ENCODE measurements at places on chromosomes 4 and X.

DNA sequence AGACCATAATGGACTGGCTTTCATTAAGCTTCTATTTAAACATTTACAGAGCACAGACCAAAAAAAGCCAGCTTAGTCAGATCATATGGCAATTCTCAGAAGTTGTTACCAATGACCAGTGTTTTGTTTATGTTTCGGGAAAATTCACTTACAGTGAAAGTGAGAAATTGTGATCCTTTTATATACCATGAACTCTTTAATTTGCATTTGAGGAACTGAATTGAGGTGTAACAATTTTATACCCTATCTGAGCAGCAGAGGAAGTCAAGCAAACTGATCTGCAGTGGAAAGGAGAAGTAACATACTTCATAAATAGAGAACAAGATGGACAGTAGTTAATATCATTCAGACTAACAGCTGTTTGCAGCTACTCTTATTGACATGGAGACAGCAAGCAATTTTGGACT, 97.1 kb downstream of the TMA16 start:
- DNase-seq, result no peak

DNA sequence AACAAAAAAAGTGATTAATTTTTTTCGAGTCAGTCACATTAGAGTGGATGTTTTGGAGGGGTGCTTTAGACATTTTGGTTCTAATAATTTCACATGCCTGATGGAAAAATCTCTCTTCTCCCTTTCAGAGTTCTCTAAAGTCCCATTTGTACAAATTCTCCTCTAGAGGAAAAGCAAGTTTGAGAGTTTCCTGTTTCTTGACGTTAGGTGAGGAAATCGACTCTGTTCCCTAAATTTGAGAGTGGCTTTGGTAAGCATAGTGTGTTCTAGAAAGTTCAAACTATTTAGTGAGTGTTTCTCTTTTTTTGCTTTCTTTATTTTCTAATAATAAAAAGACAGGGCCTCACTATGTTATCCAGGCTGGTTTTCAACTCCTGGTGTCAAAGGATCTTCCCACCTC, 1.6 kb upstream of the ATP6AP2 start:
- DNase-seq, result no peak

DNA sequence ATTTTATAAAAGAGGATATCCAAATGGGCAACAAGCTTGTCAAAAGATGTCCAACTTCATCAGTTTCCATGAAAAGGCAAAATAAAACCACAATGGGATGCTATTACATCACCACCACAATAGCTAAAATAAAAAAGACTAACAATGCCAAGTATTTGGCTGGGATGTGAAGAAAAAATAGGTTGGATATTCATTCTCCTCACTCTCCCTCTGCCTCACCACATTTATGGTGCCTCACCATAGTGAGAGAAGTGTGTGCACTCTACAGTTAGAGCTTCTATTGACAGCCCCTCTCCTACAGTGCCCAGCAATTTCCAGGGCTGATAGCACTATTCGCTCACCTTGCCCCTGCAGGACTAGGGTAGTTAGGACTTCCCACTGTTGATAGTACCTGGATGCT, 25.5 kb downstream of the VEGFC start:
- no peak for DNase-seq

- DNase-seq, result no peak
These were observed 74.9 kb downstream of the NSG1 start for GRCh38 chr4:4461850-4462249.

GRCh38 chrX:80423000-80423399, 2.8 kb downstream of the TENT5D start:
- DNase-seq, result no peak

DNA sequence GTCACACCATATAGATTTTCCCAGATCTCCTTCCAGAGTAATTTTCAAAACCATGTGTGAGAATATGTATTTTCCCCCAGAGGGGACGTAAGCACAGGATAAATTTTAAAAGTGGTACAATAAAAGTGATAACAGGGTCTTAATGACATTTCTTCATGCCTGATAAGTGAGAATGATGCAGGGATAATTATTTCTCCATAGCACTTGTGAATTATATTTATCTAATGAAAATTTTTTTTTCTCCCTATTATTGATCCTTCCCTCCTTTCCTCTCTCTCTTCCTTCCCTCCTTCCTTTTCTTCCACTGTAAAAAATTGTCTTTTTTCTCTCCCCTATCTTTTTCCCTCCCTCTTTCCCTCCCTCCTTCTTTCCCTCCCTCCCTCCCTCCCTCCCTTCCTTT, 17.0 kb upstream of the TRPC3 start:
- DNase-seq, result no peak

DNA sequence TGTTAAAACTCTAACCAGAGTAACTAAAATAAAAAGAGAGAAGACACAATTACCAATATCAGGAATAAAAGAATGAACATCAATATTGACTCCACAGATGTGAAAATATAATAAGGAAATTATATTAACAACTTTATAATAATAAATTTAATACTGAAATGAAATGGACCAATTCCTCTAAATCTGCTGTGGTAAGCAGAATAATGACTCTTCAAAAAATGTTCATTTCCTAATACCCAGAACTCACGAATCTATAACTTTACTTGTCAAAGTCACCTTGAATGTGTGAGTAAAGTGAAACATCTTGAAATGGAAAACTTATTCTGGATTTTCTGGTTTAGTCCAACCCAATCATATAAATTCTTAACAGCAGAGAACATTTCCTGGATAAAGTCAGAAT, 1391.1 kb downstream of the FAM133A start:
- no peak for DNase-seq

DNA sequence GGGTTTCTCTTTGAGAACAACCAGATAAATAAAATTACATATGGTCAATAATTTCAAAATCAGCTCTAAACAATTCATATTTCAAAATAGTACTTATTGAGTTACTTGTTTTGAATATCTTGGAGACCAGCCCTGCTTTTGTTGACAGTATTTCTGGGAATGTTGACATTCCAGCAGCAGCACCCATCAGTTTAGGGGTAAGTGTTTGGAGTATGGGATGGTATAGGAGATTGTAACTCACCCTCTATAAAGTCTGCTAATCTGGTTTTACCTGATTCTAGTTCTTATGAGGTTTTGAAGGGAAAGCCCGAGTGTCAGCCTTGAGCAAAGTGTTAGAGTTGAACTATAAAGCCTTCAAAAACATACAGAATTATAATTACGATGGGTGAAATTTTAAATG, 139.2 kb upstream of the ANKRD50 start:
- DNase-seq, result no peak

DNA sequence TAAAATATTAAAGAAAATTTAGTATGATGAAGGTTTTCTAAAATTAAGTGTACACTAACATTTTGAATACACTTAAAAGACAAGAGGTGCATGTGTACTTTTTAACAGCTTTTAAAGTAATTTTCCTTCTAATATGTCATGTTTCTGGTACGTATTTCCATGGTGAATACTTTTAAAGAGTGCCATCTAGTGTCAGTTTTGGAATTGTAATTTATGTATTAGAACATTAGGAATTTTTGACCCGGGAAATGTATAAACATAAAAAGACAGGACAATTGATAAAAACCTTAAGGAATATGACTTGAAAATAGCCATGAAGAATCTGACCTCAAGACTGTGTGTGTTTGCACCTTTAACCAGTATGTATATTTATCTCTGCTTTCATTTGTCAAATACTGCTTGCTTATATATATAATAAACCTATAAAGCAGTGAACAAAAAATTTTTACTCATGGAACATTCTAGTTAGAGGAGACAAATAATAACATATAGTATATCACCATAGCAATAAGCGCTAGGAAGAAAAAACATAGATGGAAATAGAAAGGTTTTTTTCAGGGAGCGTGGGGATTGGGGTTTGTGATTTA, 7.2 kb downstream of the GSTCD start:
- DNase-seq, result no peak

DNA sequence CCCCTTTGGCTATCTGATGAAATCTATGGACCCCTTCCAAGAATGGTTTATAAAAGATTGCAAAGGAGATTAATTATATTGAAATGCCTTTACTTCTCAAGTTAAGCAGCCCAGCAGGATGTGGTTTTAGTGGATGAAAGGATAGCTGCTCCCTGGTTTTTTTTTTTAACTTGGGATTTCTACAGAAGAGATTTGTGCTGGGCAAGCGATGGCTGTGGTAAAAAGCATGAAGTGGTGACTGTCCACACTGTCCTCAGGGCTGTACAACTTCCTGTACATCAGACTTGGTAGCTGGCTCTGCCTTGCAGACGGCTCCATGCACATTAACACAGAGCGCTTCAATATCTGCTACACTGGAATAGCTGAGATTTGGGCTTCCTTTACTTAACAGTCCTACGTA, 321.7 kb downstream of the DHX15 start:
- DNase-seq, result no peak

DNA sequence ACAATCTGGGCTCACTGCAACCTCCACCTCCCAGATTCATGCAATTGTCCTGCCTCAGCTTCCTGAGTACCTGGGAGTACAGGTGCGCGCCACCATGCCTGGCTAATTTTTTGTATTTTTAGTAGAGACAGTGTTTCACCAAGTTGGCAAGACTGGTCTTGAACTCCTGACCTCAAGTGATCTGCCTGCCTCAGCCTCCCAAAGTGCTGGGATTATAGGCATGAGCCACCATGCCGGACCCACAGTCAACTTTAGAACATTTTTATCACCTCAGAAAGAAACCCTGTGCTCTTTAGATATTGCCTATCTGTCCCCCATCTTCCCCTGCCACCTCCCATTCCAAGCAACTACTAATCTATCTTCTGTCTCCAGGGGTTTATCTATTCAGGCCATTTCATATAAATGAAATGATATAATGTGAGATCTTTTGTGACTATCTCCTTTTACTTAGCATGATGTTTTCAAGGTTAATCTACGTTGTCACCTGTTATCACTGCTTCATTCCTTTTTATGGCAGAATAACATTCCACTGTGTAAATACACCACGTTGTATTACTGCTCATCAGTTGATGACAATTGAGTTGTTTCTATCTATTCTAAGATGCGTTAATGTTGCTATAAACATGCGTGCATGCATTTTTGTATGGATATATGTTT, 44.3 kb upstream of the GALNT7 start:
- DNase-seq, result no peak

GRCh38 chrX:119677654-119677981, 15.3 kb downstream of the SEPTIN6 start:
- DNase-seq, result no peak

DNA sequence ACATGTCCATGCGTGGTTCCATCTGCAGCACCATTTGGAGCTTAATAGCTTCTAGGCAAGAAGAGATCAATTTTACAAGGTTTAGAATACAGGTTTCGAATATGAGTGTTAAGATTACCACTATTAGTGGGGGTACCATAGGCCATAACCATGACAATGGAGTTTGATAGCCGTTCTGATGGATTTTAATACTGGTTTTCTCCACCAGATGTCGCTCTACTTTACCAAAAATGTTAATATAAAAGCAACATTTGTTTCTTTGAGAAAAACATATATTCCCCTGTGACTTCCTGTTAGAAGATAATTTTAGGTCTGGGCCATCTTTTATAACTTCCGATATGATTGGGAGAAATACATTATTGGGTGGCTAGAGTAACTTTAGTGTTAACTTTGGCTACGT, 499.7 kb upstream of the POU3F4 start:
- no peak for DNase-seq

DNA sequence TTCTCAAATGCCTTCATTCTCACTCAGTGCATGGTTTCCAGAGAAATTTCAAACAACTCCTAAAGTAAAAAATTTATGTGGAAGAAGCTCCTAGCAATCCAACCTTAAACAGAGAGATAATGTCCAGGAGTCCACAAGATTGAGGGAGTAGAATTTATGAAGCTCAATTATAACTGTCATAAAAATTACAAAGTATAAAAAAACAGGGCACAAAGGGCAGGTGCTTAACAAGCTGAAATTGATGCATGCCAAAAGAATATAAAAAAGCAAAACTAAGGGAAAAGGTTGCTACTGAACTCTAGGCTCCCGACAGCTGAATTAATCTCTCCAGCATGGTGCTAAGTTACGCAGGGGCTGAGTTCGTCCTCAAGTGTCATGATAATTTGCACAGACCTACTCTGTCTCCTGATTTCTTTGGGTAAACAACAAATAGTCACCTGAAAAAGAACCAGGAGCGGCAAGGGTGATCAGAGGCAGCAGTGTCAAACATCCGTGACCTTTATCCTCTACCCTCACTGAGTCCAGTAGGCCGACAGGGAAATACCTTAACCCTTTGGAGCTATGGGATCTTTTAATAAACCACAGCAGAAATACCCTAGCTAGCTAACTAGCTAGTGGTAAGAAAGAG, 47.2 kb upstream of the RELL1 start:
- no peak for DNase-seq

GRCh38 chr4:16505267-16505666, 279.0 kb upstream of the TAPT1 start:
- no peak for DNase-seq

- no peak for DNase-seq
These were observed 114.9 kb downstream of the VSIG4 start for GRCh38 chrX:65925005-65925404.

DNA sequence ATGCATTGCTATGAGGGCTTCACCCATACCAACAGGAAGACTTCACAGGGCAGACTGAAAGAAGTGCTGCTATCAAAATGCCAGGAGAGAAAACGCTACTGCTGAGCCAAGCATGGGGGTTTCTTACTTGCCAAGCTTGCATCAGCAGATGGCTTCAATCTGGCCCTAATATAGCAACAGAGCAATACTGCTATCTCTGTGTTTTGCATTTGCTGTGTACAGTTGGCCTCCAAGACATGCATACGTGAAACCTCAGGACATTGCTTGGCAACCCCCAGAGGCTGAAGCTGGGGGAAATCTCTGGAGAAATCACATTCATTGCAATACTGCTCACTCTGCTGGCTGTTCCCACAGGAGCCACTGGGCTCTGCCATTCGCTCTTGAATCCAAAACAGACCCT, 127.2 kb upstream of the GPC4 start:
- no peak for DNase-seq
